ENCODE measurements at places on chromosomes 6 and 20.

GRCh38 chr20:19756761-19757486, 1.1 kb upstream of the RIN2 start:
- DNase-seq = no peak

GRCh38 chr6:53439556-53439955, 90.8 kb upstream of the ELOVL5 start:
- no peak for DNase-seq

GRCh38 chr6:108782179-108783041, 65.8 kb upstream of the ARMC2 start:
- peak; percentile 82 for DNase-seq

DNA sequence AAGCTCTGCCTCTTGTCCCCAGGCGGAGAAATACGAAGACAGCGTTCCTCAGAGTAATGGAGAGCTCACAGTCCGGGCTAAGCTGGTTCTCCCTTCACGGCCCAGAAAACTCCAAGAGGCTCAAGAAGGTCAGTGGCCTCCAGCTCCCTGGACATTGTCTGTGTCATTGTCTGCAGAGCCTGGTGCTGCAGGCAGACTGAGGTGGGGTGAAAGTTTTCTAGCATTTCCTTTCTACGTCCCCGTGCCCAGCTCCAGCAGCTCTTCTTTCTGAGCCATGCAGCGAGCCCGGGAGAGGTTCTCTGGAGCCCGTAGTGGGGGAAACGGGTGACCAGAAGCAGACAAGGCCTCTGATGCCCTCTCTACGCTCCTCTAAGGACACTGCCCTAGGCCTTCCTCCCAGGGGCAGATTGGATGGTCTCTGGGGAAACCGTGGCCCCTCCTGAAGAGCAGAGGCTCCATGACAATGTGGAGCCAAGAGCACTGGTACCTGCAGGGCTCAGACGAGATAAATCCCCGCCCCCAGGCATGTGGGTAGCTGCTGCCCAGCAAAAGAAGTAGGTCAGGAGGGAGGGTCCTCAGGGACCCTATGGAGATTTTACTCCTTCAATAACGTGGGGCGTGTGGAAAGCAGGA, 58.4 kb downstream of the EZR start:
- DNase-seq = peak; percentile 22

DNA sequence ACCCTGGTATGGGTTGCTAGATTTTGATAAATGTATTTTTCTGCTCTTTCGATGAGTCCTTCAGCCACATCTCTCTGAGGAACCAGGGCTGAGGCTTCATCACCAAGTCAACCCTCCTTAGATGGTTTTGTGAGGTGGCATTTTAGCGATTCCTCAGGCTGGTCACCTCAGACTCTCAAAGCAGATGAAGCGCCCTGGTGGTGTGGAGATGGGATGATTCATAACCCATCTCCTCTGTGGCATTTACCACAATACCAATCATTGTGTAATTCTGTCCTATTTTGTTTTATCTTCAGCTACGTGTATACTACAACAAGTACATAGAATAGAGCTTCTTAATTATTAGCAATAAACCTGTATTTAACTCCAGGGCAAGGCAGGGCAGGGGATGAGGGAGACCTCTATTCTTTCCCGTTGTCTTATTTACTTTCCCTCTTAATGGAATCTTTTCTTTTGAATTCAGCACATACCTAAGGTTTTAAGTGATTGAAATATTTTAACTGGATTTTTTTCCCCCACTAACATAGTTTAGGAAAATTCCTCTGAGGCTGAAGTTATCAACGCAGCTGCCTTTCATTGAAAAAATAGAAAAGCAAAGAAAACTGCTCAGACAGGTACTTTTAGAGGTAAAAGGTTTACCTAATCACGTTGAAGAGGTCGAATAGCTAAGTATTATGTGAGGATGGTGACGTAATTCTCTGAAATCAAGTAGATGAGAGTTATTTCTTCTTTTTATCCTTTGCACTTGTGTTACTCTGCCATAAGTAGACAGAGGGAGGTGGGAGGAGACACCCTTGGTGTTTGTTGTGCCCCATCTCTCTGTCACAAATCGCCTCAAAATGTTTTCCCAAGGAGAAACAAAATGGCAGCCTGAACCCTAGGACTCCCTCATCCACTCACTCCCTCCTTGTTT, 57.4 kb upstream of the EDN3 start:
- no peak for DNase-seq

DNA sequence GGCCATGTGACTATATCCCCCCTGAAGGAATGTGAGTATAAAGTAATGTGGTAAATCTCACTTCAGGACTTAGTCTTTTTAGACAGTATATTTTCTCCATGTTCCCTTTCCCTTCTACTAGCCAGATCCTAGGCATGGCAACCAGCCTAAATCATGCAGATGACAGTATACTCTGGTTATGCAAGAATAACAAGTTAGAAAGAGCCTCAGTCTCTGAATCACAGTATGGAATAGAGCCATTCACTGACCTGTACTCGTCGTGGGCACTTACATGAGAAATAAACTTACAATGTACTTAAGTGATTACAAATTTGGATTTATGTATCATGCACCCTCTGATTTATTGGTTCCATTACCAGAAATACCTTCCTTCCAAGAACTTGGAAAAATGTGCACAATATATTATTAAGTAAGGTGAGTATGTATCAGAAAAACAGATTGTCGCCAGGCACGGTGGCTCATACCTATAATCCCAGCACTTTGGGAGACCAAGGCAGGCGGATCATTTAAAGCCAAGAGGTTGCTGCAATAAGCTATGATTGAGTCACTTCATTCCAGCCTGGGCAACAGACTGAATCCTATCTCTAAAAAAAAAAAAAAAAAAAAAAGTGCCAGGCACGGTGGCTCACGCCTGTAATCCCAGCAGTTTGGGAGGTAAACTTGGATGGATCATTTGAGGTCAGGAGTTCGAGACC, 25.1 kb upstream of the FAM8A1 start:
- no peak for DNase-seq

DNA sequence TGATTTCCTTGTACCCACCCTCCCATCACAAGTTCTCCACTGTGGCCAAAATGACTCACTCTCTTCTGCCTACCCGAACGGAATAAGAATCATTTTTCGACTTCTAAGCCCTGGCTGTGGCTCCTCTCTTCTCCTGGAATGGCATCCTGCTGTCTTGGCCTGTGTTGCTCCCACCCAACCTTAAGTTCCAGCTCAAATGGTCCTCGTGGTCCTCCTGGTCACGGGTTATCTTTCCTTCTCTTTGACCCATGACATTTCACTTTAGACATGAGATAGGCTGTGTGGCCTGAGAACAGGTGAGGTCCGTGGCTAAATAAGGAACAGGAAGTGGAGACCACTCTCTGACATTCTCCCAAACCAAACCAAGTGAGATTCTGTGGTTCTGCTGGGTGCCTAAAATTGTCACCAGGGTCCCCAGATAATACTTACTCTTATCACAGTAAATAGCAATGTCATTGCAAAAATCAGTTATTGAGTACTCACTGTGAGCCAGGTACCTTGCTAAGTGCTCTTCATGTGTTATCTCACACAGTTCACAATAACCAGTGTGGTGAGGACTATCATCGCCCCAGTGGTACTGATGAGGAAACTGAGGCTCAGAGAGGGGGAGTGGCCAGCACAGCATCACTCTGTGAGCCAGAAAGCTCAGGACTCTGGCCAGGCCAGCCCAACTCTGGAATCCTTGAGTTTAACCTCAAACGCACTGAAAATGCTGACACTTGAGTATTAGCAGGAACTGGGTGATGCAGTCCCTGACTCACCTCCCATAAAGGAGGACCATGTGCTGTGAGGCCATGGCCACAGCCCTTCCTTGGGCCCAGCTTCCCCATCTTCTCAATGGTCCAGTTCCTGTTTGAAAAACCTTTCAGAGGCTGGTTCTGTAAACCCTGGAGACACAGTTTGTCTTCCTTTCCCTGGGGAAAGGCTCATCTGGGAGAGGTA, 74.8 kb upstream of the SIRPA start:
- DNase-seq = peak; percentile 29

DNA sequence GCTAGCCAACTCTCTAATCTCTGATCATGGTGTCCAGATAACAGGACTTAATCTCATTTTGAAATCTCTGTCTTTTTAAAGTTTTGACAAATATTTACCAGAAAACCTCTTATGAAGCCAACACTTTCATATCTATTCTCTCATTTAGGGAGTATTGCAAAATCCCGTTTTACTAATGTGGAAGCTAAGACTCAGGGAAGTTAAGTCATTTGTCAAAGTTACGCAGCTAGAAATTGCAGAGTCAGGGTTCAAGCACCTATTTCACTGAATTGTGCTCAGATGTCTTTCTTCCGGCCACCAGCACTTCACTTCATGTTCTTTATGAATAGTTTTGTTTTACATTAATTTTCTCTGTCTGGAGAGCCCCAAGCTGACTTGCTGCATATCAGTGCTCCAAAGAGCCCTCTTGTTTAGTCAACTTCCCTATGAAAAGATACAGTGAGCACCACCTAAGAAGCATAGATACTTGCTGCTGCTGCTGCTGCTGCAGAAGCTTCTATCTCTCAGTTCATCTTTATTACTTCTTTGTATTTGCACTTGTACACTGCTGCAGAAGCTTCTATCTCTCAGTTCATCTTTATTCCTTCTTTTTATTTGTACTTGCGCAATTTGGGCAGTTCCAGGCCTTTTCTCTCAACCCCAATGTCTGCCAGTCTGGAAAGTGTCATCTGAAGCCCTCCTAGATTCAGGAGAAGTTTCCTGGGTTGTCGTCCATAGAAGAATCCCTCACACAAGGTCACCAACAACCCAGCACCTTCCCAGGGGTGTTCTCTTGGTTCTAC, 329.7 kb downstream of the MAFB start:
- no peak for DNase-seq

DNA sequence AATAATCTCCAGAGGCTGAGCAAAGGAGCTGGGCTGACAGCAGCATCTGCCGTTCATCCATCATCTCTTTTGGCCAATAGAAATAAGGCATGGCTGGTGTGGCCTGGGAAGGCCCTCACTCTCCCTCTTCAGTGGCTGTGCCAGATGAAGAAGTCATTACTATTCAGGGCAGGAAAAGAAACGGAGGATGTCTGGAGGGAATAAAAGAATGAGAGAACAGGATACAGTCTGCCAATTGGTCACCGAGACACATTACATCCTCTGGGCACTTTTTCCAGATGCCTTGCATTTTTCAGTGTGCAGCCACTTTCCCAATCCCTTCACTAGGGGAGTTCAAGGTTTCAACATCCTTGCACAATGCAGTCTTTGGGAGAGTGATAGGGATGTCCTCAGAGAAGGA, 32.2 kb upstream of the VGLL2 start:
- no peak for DNase-seq

- DNase-seq = no peak
These were observed 308.3 kb upstream of the FOXQ1 start for GRCh38 chr6:1003394-1004160.

DNA sequence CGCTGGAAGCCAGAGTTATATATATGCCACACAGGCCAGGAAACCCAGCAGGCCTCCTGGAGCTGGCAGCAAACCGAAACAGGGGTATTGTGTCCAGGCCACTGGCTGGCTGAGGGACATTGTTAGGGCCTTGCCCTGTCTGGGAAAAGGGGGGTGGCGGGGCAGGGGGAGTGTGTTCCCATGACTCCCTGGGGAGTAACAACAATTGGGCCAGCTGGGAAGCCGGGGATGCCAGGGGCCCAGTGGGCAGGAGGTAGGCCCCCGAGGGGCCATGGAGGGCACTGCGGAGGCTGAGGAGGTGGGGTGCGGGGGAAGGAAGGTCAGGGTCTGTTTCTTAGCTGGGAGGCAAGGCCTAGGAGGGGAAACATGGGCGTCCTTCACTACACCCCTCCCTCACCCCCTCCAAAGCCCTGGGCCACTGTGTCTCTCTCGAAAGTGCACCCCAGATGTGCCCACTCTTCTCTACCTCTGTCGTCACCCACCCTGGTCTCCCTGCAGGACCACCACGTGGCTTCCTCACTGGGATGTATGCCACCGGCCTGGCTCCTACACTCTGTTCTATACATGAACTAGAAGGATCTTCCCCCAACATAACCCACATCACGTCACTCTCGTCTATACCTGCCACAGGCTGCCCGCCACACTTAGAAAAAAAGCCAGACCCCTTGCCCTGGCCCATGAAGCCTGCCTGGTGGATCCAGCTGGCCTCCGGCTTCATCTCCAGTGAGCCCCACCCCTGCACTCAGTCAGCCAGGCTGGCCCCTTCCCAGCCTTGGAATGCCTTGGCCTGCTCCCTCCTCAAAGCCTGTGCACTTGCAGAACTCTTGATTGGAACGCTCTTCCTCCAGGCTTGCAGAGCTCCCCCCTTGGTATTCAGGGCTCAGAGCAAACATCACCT, 7.8 kb upstream of the E2F1 start:
- no peak for DNase-seq

DNA sequence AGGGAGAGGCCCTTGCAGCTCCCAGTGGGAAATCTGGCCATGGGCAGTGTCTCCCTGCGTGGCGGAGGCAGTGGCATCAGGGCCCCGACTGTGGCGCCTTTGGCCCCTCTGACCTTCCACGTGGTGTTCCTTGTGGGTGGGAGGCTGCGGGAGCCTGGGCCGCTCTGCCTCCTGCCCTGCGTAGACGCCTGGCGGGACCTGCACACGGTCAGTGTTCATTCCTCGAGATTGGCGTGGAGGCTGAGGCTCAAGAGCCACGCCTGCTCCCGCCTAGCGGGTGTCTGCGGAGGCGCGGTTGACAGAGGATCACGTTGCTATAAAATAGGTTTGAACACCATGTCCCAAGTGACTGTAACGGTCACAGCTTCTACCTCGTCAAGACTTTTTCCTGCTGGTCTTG, 14.0 kb downstream of the COL9A3 start:
- DNase-seq = no peak

DNA sequence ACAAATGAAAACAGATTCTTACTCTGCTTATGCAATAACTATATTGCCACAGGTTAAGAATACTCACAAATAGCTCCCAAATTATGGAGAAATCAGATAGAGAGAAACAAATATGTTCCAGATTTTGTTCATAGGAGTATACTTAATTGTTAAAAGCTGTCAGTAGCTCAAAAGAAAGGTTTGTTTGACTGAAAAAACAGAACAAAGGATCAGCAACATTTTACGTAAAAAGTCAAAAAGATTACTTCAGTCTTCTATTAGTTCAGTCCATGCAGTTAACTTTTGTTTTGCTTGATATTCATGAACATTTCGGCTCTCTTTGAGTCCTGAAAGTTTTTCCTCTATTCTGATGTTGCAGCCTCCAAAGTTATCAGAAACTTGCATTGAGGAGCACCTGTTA, 13.4 kb upstream of the NANP start:
- DNase-seq = no peak

GRCh38 chr20:21862956-21863355, 157.5 kb downstream of the PAX1 start:
- DNase-seq = no peak

- DNase-seq = no peak
These were observed 64.6 kb downstream of the RWDD2A start for GRCh38 chr6:83257791-83258190.

Data from CD4-positive, alpha-beta T cell treated with Interleukin-17A for 1 hour (primary cell).